T-helper 17 cell (primary cell): ENCODE measurements at places on chromosomes 6 and 20.

GRCh38 chr6:163733061-163733460, 318.5 kb downstream of the QKI start:
- peaks cover 2% of the 10 kb centered on the region for H3K4me1 ChIP-seq
- no peak for DNase-seq
- no peak overlapping the region for H3K27ac ChIP-seq
- no peak overlapping the region for H3K4me3 ChIP-seq
- peaks cover 22% of the 10 kb centered on the region for H3K27me3 ChIP-seq
- H3K36me3 ChIP-seq, result no peaks in the 10 kb centered on the region

GRCh38 chr6:163181666-163182180, 232.8 kb upstream of the QKI start:
- H3K27me3 ChIP-seq, result peaks cover 40% of the 10 kb centered on the region
- no peak overlapping the region for H3K27ac ChIP-seq
- no peak overlapping the region for H3K4me3 ChIP-seq

DNA sequence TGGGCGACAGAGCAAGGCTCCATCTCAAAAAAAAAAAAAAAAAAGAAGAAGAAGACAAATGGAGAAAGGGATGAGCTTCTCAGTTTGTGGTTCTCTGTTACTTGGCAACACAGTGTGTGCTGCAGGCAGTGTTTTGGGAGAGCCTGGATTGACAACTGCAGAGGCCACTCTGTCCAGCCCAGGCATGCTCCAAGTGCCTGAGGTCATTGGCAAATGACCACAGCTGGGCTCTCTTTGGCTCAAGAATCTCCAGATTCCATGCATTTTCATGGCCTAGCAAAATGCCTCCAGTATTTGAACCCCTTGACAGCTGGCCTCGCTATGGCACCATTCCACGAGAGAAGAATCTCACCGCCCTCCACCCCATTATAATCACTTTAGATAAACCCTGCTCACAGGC, 126.2 kb downstream of the ANKRD60 start:
- no peak overlapping the region for H3K27ac ChIP-seq
- no peak for DNase-seq
- H3K36me3 ChIP-seq, result peaks cover 4% of the 10 kb centered on the region

DNA sequence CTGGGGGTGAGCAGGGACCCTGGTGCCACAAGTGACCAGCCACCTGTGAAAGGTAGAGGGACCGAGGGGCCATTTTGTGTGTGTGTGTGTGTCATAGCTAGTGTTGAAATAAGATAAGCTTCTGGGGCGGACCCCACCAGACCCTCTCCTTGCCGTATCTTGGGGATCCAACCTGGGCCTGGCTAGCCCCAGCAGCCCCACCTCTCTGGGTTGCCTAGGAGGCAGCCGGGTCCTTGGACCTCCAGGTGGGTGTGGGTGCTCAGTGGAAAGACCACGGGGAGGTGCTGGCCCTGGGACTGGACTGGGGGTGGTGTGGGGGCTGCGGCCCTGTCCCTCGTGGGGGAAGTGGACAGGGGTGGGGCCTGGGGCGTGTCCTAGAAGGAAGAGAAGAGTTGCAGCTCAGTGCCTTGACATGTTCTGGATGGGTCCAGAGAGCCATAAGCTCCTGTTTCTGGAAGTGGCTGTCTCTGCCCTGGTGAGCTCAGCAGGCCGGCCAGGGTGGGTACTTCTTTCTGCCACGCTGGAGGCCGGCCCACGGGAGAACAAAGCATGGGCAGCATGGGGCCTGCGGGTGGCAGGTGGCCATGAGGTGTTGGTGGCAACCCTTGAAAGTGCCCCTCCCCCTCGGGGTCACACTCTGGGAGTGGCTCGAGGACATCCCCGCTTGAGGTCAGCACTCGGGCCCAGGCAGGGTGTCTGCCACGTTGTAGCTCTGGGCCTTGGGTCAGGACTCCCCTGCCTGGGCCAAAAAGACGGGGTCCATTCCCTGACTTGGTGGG, 8.4 kb downstream of the RBBP8NL start:
- no peaks in the 10 kb centered on the region for H3K36me3 ChIP-seq
- no peak overlapping the region for H3K4me3 ChIP-seq
- H3K4me1 ChIP-seq, result peaks cover 4% of the 10 kb centered on the region
- no peak for DNase-seq
- H3K27ac ChIP-seq, result no peak overlapping the region

GRCh38 chr6:107219851-107220250, 104.5 kb upstream of the BEND3 start:
- no peak overlapping the region for H3K4me3 ChIP-seq
- no peak for DNase-seq
- no peak overlapping the region for H3K27ac ChIP-seq
- H3K36me3 ChIP-seq, result peaks cover 4% of the 10 kb centered on the region
- peaks cover 3% of the 10 kb centered on the region for H3K4me1 ChIP-seq

DNA sequence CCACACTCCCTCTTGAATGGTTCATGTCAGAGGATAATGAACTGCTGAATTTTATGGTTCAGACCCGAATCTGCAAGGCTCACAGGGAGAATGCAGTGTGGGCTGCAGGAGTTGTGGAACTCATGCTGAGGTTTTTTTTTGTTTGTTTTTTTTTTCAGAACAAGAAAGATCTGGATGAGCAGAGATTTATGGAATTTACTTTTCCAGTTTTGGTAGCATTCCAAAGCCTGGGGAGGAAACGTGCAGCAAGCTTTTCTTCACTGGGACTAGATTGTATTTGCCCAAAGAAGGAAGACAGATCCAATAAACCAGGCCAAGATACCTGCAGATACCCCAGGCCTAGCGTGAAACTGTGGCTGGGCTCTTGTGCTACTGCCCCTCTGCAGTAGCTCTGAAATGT, 223.9 kb upstream of the TAB2 start:
- DNase-seq, result no peak
- H3K4me3 ChIP-seq, result peak overlapping the region; percentile 65
- no peaks in the 10 kb centered on the region for H3K27me3 ChIP-seq
- H3K36me3 ChIP-seq, result no peaks in the 10 kb centered on the region
- peak overlapping the region; percentile 94 for H3K27ac ChIP-seq

GRCh38 chr6:157038610-157039009, 261.4 kb downstream of the ARID1B start:
- H3K4me3 ChIP-seq, result no peak overlapping the region
- no peaks in the 10 kb centered on the region for H3K27me3 ChIP-seq
- DNase-seq, result no peak

DNA sequence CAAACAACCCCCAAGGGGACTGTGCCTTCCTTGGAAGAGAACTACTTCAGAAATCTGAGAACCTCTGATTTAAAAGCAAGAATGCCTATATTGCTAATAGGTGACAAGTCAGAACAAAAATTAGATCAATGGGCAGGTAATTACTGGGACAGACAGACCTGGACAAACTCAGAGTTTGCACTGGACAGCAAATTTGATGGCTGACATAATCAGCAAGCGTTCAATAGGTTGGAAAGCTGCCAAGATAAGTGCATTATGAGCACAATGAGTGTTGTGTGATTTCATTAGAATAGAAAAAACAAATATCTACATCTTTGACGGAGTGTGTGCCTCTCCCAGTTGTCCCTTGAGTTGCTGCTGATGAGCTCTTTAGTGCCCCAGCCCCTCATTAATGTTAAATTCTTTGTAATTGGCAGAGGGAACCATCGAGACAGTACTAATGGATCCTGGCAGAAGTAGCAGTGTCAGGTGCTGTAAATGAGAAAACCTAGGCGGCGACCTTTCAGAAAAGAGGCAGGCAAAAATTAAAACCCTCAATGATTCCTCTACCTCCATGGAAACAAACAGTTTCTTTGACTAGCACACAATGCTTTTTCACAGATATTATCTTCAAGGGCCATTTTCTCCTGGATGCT, 116.5 kb upstream of the COL21A1 start:
- DNase-seq, result no peak
- no peaks in the 10 kb centered on the region for H3K36me3 ChIP-seq
- H3K4me1 ChIP-seq, result peaks cover 2% of the 10 kb centered on the region

DNA sequence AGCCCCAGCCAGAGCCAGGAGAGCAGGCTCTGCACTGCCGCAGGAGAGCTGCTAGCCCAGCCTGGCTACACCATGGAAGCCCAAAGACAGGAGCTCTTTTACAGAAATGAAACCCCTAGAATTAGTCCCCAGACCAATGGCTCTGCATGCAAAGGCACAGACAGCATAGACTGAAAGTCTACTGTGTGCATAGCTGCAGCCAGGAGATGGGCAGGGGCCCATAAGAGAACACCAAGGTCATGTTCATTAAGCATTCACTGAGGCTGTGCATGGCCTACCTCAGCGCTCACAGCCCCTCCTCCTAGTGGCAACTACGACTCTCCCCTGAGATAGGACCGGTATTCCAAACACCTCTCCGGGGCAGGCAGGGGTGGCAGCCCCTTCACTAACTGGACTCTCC, 34.9 kb downstream of the SNX5 start:
- H3K27me3 ChIP-seq, result peaks cover 5% of the 10 kb centered on the region
- H3K4me3 ChIP-seq, result no peak overlapping the region
- H3K27ac ChIP-seq, result no peak overlapping the region
- DNase-seq, result no peak

GRCh38 chr6:51396583-51396982, 577.9 kb downstream of the TFAP2B start:
- H3K4me3 ChIP-seq, result no peak overlapping the region
- no peaks in the 10 kb centered on the region for H3K36me3 ChIP-seq
- H3K4me1 ChIP-seq, result no peaks in the 10 kb centered on the region
- no peaks in the 10 kb centered on the region for H3K27me3 ChIP-seq
- H3K27ac ChIP-seq, result no peak overlapping the region

DNA sequence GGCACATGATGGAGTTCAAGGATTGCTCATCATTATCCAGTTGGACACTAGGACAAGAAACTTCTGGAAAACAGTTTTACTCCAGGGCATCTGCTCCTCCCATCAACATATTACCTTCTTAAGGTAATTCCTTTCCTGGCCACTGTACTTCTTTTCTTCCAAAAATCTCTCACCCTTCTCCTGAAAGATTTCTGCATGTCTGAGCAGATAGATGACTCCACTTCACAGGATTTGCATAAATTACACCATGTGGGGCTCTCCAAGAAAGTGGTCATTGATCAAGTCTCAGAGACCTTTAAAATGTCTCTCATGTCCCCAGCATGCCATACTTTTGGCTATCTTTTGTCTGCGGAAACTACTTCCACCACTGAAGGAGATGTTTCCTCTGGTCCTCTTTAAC, 103.2 kb upstream of the TNFAIP3 start:
- H3K27me3 ChIP-seq, result no peaks in the 10 kb centered on the region
- no peak overlapping the region for H3K4me3 ChIP-seq
- peaks cover 14% of the 10 kb centered on the region for H3K4me1 ChIP-seq

GRCh38 chr6:1001655-1002349, 308.9 kb upstream of the EXOC2 start:
- peaks cover 47% of the 10 kb centered on the region for H3K27me3 ChIP-seq
- H3K27ac ChIP-seq, result no peak overlapping the region
- no peak for DNase-seq

DNA sequence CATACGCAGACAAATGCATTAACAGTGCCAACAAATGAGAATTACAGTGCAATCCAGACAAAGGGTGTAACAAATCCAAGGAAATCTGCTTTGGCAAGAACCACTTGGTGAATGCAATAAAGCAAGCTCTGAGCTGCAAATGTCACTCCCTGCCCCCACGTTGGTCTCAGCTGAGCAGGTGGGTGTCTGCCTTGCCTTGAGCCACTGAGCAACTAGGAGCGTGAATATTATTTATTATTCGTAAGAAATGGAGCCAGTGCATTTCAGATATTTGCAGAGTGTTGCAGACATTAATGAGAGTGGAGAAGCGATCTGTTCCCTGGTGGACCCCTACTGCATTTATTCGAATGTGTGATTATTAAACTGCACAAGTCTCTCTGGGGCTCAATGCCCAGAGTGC, 36.6 kb upstream of the F13A1 start:
- DNase-seq, result no peak
- H3K4me3 ChIP-seq, result no peak overlapping the region
- H3K27ac ChIP-seq, result no peak overlapping the region
- no peaks in the 10 kb centered on the region for H3K36me3 ChIP-seq
- peaks cover 30% of the 10 kb centered on the region for H3K27me3 ChIP-seq
- no peaks in the 10 kb centered on the region for H3K4me1 ChIP-seq

GRCh38 chr6:39321761-39322160, 741 bp downstream of the KCNK16 start:
- no peak overlapping the region for H3K27ac ChIP-seq
- peaks cover 73% of the 10 kb centered on the region for H3K27me3 ChIP-seq
- DNase-seq, result no peak
- H3K36me3 ChIP-seq, result peaks cover 6% of the 10 kb centered on the region

DNA sequence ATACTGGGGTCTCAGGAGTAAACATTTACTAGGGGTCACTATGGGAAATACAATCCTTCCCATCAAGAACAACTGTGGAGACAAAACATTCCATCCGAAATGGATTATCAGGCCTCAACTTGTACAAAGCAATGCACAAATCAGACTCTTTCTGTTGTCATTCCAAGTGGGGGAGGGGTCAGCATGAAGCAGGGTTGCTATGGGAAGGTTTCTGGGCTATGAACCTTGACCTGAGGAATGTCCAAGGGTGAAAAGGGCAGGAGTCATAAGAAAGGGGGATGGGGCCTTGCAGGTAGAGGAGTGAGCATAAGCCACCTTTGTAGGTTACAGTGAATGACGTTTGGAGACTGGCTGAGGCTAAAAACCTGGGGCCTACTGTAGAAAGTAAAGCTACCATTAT, 3.1 kb downstream of the METTL24 start:
- DNase-seq, result no peak
- H3K36me3 ChIP-seq, result peaks cover 4% of the 10 kb centered on the region
- H3K4me3 ChIP-seq, result no peak overlapping the region
- peaks cover 10% of the 10 kb centered on the region for H3K4me1 ChIP-seq

DNA sequence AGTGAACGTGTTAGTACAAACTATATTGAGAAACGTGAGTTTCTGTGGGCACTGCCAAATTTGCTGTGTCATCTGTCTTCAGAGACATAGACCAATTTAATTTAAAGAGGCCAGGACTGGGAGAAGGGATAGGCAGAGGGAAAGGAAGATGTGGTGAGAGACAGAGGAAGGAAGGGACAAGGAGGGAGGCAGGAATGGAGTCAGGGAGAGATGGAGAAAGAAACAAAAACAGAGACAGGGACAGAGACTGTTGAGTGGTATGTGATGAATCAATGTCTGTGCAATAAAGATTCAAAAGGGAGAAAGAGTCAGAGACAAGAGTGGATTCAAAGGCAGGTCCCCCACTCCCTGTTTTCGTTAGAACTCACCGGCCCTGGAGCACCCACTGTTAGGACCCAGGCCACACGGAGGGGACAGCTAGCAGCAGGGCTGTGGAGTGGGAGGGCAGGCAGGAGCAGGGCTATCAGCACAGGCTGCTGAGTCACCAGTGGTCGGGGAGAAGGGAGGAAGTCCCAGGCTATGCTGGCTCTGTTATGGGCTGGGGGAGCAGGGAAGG, 51.6 kb upstream of the CHD6 start:
- no peak overlapping the region for H3K27ac ChIP-seq
- H3K36me3 ChIP-seq, result peaks cover 3% of the 10 kb centered on the region
- no peak overlapping the region for H3K4me3 ChIP-seq
- H3K4me1 ChIP-seq, result no peaks in the 10 kb centered on the region
